ENCODE measurements at places on chromosomes 1 and 21.

GRCh38 chr1:79380078-79380477 is 373.5 kb upstream of the ADGRL4 start:
- no peak for DNase-seq

GRCh38 chr1:183845681-183846080 is 40.8 kb downstream of the RGL1 start:
- no peak for DNase-seq

DNA sequence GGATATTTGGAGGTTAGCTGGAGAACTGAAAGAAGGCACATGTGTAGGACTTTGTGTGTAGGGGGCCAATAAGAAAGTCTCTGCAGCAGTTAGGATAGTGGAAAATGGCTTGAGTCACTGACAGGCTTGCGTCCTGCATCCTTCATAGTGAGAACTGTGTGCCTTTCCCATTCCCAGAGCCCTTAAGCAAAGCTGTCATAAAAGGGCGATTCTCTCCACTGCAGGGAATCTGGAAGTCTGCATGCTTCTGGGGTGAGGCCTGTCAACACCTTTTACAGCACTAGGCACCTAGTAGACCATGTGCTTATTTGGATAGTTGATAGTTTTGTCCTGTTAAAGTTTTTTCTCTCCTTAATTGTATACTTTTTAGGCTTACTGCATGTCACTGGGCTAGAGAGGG is 39.4 kb upstream of the MACF1 start:
- DNase-seq = no peak

DNA sequence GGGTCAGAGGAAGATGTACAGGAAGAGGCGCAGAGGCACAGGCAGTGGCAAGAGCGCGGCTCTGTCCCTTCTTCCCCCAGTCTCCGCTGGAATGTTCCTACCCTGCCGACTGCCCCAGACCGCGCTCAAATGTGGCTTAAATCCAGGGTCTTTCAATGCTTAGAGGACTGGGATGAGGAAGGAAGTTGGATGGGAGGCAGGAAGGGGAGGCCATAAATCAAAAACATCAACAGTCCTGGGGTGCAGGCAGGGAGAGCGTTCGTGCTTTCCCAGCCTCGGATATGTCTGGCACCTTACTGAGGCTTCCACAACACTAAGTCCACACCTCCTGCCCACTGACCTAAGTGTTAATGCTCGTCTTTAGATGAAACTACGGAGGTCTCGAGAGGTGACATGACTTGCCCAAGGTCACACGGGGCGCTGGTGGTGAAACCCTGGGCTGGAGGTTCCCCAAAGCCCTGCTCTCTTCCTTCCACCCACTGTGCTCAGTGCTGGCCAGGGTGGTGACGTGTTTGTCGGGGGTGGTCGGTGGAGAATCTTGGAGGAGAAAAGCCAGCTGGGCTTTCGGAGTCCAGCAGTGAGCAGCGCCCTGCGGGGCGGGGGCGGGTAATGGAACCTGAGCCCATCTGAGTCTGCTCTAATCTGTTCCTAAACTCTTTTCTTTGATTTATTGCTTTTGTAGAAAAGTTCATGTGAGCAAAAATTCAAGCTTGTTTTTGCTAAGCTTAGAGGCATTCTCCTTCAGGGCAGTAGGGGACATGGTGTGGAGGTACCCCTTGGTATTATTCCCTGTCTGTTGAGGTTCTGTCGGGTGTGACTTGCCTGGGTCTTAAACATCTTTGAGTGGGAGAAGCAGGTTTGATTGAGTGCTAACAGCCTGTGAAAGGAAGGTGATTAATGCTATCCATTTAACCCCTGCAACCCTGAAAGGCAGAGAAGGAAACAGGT is 708 bp downstream of the CDA start:
- no peak for DNase-seq

GRCh38 chr21:43600642-43601402 is 58.5 kb downstream of the HSF2BP start:
- DNase-seq = no peak

DNA sequence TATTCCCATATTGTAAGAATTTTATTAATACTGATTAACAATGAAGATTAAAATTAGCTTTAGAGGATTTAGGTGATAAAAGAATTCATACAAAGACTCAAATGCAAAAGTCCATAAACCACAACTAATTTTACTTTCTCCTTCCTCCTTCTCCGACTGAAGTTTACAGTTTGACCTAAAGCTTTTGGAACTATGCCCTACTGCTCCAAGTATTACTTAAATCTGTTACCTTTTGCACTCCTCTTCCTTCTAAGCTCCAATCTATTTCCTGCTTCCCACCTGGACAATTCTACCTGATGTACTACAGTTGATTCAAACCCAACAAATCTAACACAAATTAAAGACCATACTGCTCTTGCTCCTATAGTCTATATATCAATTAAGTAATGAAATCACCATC is 36.3 kb downstream of the ANKRD13C start:
- no peak for DNase-seq

DNA sequence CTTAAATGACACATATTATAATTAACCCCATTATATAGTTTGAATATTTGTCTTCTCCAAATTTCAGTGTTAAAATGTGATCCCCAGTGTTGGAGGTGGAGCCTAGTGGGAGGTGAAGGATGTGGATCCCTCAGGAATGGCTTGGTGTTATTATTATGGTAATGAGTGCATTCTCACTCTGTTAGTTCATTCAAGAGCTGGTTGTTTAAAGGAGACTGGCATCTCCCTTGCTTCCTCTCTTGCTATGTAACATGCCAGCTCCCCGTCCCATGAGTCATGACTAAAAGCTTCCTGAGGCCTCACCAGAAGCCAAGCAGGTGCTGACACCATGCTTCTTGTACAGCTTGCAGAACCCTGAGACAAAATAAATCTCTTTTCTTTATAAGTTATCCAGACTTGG is 1612.7 kb downstream of the AMY1C start:
- no peak for DNase-seq

DNA sequence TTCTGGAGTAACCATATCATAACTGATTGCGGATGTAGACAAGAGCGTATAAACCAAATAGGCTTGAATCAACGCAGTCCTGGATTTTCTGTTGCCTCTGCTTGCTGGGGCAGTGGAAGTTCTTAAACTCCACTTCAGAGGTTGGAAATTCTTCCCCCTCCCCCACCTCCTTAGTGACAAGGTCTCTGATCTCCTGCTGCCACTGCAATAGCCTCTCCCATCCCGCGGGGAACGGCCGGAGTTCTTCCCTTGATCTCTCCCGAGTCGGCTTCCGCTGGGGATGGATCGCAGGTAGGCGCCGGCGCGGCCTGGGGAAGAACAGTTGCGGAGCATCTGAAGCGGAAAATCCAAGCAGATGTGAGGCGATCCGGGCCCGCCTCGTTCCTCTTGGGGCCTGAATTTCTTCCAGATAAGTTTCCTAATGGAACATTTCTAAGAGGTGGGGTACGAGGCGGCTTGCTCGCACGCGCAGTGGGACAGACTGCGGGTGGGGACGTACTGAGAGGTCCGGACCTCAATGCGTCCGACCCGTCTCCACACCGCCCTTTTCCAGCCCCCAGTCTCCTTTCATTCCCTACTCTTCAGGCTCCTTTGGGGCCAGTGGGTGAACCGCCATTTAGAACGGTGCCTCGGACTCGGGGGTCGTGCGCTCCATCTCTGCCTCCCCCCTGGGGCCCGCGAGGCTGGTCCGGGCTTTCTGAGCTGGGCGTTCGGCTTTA is 3.1 kb upstream of the SIM2 start:
- no peak for DNase-seq
